ENCODE measurements at places on chromosomes 3 and 15.

DNA sequence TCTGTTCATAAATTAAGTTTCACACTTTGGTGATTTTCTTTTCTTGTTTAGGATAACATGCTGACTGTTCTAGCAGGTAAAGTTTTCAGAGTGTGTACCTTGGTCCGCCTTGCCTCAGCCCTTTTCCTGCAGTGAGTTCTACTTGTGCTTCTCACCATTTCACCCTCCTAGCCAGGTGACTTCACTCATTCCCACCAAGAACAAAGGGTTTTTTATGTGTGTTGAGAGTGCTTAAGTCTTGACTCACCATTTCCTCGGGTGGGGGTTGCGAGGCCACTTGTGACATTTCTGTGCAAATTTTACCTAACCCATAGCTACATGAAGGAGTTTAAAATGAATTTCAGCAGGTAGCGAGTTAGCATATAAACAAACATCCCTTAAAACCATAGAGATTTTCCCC, 81.4 kb downstream of the C3orf38 start:
- DNase-seq = no peak

DNA sequence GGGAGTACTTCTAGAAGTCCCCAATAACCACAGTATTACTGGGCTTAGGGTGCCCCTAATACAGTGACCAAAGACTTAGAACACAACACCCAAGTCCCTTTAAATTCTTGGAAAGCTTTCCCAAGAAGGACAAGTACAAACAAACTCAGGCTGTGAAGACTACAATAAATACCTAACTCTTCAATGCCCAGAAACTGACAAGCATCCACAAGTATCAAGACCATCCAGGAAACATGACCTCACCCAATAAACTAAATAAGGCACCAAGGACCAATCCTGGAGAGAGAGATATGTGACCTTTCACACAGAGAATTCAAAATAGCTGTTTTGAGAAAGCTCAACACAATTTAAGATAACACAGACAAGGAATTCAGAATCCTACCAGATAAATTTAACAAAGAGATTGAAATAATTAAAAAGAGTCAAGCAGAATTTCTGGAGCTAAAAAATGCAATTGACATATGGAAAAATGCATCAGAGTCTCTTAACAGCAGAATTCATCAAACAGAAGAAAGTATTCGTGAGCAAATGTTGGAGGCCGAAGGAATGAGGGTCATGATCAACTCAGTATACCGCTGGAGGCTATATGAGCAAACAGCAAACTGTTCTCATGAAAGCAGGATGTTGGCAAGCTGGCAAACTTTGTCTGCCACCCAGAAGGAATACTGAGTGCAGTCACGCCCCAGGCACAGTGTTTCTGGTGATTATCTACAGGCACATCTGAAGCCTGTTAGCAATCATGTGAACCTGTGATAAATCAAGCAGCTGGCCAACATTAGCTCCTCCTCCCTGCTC, 87.0 kb upstream of the NECTIN3 start:
- no peak for DNase-seq

GRCh38 chr3:109339714-109340648, 2.6 kb upstream of the DPPA4 start:
- no peak for DNase-seq

- DNase-seq = no peak
Measured at GRCh38 chr15:72825829-72826228, 42.3 kb upstream of the ADPGK start.

DNA sequence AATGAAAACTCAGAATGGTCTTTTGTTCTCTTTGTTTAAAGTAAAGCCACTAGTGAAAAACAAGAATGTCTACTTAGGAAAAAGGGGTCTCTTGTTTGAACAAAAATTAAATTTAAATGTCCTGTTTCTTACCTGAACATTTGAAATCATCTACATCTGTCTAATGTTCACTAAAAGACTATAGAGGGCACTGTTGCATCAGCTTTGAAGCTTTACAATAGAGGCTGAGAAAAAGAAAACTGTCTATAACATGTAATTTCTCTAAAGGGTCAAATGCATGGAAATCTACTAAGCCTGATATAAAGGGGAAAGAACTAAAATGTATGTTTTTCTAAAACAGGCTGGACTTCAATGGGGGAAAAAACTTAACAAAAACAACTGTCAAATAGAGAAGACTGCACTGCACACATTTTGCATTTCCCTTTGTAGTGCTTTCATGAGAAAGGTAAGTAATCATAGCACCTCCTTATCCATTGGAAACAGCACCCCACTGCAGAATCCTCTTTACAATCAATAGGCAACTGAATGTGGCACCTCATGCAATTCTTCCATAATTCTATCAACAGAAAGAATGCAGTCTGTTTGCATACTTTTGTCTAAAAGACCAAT, 26.3 kb downstream of the DPH6 start:
- no peak for DNase-seq

DNA sequence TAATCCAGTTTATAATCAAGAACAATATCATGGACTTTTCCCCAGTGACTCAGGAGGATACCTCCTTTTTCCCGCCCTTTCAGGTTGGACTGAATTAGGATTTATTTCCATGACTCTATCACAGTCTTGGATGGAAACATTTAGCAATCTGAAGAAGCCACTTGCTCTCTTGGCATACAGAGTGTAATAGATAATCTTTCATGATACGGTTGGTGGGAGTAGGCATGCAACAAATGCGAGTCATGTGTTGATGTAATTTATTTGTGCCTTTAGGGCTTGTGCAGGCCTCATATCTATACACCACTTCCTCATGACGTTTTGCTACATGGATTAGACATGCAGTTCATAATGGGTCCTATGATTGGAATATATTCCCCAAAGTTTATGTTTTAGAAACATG, 54.2 kb upstream of the MCTP2 start:
- no peak for DNase-seq

DNA sequence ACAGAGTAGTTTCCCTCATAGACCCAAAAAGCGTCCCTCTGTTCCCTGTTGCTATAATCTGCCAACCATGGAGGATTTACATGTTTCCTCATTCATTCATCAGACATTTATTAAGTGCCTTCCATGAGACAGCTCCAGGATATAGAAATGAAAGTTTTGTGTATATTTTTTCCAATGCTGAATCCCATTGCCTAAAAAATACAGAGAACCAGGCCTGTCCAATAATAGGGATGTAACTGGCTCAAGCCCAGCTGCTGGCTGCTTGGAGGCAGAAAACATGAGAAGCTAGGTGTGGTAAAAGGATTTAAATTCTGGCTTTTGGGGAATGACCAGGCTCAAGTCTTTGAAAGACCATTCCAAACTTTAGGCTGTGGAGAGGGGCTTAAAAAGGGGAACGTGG, 41.5 kb downstream of the RARB start:
- DNase-seq = no peak

GRCh38 chr15:42071717-42072116, 22.6 kb downstream of the PLA2G4D start:
- DNase-seq = peak; percentile 4

GRCh38 chr3:184295771-184296170, 3.3 kb upstream of the PSMD2 start:
- no peak for DNase-seq

- no peak for DNase-seq
Measured at GRCh38 chr15:49810720-49811119, 189.9 kb downstream of the DTWD1 start.

GRCh38 chr15:40853241-40853890, 9.5 kb downstream of the SPINT1 start:
- DNase-seq = no peak

GRCh38 chr3:464255-464654, 267.7 kb downstream of the CHL1 start:
- DNase-seq = no peak

DNA sequence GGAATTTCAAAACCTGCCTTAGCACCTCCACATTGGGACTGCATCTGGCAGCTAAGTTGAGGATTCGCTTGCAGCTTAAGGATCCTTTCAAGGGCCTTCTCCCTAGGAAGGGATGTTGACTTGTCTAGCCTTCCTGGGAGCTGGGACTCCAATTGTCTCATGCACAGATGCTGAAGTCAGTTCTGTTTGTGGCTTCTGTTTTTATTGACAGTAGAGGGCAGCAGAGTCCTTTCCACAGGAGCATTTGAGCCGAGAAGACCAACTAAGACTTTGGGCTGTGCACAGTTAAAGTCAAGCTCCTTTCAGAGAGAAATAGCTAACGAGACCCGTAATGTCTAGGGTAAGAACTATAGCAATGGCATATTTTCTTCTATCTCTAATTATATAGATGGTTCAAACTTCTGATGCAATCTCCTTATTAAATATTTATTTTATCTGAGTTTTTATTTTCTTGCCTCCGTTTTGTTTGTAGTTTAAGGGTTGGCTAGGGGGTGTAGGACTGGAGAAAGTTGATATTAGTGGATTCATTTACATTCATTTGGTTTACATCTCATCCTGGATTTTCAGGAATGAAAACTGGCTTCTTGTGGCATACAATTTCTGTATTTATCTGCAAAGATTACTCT, 59.7 kb upstream of the KBTBD8 start:
- DNase-seq = no peak

DNA sequence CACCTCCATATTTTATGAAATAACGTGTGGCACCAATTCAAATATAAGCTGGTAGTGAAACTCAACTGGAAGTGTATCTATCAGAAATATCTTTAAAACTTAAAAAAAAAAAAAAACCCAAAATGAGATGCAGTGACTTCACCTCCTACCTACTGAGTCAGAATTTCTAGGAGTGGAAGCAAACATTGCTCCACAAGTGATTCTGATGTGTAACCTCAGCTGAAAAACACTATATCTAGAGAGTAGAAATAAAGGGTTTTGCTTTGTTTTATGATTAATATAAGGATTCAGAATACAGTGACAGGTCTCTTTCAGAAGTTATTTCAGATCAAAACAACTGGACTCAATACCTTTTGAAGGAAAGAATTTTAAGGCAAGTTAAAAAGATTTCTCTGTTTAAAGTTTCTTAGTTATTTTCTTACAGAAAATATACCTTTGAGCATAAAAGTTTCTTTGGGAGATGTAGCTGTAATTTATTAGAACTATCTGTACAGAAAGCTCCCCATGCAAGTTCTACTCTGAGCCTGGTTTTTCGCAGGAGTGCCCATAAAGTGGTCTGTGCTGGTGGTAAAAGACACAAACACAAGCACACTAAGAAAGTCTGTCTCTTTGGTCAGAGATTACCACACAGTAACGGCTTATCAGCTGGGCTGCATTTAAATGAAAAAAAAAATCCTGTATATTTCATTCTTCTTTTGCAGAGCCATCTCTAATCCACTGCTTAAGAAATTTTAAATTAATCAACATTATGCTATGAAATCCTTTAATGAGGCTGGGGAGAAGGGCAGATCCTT, 59.9 kb upstream of the PPIB start:
- DNase-seq = no peak

Data from activated T-cell treated with anti-CD3 and anti-CD28 coated beads, Interleukin-2, amount 50 U/mL, for 48 hours (primary cell).